ENCODE measurements at places on chromosomes 3 and 15.
A peak's percentile ranks its signal among the peaks of the same experiment; 100 is the strongest.

DNA sequence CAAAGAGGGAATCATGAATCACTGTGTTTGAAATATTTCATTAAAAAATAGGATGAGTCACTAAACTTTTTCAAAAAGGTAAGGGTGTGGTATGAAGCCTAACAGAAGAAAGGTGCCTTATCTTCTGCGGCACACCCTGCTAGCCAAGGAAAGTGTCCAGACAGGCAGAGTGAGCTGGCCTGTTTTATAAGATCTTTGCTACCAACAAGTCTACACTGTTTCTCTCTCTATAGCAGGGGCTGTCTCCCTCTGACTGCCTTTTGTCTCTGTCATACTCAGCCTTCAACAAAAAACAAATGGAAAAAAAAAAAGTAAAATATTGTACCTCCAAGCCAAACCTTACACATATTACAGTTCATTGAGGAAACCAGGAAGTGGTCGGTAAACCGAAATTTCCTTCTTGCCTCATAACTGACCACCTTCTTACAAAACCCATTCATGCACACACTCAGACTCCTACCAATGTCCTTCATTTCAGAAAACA, 9.1 kb downstream of the ZDHHC3 start:
- DNase-seq: no peak

GRCh38 chr3:176663837-176664831, 533.1 kb downstream of the TBL1XR1 start:
- peak; percentile 76 for DNase-seq

GRCh38 chr3:197023241-197023997, 6.2 kb downstream of the MELTF start:
- peak; percentile 75 for DNase-seq

- DNase-seq: no peak
Observed at GRCh38 chr15:63509955-63510940, 5.9 kb downstream of the USP3 start.

DNA sequence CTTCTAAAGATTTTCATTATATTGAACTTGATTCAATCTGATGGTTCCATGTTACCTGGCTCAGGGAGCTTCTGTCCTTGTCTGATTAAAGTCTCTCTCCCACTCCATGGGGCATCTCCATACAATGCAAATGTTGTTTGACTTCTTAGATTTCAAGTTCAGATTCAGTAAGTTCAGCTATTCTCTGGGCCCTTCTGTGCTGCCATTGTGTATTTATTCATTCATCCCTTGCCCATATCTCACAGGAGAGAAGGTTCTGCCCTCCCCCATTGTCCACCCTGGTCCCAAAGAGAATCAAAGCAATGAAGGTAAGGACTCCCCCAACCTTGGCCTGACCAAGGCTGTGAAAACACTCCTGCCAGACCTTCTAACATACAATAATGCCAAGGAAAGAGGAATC, 669.9 kb downstream of the MAGI1 start:
- DNase-seq: no peak

GRCh38 chr3:102181175-102181920, 253.5 kb upstream of the ZPLD1 start:
- DNase-seq: no peak

GRCh38 chr15:29571792-29572431, 250.4 kb downstream of the TJP1 start:
- DNase-seq: no peak

DNA sequence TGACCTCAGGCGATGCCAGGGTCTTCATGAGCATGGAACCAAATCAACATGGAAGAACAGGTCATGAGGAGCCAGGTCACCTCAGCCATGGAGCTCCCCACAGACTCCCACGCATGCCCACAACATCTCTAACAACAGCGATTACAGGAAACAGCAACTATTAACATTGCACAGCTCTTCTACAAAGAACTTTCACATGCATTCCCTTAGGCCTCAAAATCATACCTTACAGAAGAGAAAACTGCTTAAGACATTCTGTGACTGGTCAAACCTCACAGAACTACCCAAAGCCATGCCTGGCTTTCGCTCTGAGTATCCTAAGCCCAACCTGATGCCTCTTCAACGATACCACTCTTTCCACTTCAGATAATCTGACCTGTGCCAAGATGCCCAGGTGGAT, 117.8 kb downstream of the OXNAD1 start:
- DNase-seq: no peak

GRCh38 chr3:56926243-56926946, 124.6 kb upstream of the ARHGEF3 start:
- no peak for DNase-seq

DNA sequence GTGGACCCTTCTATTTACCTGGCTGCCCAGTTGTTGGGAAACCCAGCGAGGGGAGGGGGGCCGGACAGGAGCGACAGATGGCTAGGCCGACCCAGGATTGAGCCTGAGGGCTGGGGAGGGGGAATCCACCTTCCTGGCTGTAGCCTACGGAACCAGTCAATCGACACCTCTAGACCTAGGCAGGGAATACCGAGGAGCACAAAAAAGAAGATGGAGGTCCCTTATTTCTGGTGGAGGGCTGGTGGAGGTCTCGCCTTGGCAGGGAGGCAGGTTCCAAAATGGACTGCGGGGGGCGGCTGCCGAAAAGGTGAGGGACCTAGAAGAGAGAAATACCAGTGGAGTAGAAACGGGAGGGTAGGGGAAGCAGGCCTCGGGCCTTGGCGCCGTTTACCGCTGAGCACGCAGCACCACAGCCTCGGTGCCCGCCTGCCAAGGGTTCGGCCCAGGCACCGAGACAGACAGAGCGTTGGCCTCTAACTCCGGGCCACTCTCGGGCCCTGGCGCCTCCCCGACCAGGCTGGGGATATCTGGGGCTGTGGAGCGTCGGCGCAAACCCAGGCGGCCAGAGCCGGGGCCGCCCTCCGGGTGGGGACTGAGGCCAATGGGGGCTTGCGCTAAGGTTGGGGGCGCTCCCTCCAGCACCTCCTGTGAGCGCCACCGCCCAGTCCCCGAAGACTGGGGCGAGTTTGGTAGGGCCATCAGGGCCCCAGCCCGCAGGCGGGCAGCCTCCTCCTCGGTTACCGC, 1.6 kb downstream of the ANKRD63 start:
- no peak for DNase-seq

DNA sequence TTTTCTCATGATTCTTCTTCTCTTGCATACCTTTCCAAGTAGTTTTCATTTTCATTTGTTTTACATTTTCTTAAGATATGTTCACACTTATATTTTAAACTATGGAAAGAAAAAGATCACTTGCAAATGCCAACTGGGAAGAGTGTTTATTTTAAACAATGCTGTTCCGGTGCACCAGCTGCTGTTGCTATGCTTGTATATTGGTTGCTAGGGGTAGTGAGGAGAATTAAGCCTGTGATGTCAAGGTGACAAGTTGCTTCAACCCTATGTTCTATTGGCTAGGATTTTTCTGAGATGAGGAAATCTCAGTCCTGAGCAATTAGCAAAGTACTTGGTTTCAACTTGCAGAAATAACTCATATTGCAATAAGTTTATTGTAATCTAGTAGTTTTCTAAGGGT, 500.1 kb downstream of the MFSD1 start:
- no peak for DNase-seq

GRCh38 chr15:41879321-41879845, 14.5 kb downstream of the SPTBN5 start:
- no peak for DNase-seq

DNA sequence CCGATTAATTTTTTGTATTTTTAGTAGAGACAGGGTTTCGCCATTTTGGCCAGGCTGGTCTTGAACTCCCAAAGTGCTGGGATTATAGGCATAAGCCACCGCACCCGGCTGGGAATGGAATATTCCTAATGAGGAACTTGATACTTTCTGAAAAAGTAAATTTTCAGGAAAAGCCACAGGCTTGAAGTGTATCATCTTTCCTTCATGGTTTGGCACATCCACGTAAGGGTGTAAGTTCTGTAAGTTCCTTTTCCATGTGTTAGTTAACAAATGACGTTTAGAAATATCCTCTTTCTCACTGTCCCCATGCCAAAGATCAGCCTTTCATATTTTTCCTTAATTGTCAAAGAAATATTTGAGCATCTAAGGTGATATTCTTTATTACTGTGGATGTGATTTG, 24.9 kb downstream of the TMEM45A start:
- DNase-seq: no peak

DNA sequence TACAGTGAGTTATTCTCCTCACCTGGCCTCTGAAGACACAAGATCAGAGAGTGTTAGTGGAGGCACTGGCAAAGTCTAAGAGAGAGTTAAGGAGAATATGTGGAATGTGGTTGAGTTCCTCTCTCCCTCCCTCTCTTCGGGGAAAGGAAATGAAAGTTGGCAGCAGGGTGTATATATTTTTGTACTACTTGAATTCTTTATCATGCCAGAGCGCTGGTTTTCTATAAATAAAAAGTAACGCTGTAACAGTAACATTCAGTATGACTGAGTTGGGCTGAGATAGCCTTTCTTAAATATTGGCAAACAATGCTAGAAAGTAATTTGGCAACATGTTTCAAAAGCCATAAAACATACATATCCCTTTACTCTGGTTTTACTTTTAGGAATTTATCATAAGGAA, 77.5 kb upstream of the TNFAIP8L3 start:
- DNase-seq: no peak

DNA sequence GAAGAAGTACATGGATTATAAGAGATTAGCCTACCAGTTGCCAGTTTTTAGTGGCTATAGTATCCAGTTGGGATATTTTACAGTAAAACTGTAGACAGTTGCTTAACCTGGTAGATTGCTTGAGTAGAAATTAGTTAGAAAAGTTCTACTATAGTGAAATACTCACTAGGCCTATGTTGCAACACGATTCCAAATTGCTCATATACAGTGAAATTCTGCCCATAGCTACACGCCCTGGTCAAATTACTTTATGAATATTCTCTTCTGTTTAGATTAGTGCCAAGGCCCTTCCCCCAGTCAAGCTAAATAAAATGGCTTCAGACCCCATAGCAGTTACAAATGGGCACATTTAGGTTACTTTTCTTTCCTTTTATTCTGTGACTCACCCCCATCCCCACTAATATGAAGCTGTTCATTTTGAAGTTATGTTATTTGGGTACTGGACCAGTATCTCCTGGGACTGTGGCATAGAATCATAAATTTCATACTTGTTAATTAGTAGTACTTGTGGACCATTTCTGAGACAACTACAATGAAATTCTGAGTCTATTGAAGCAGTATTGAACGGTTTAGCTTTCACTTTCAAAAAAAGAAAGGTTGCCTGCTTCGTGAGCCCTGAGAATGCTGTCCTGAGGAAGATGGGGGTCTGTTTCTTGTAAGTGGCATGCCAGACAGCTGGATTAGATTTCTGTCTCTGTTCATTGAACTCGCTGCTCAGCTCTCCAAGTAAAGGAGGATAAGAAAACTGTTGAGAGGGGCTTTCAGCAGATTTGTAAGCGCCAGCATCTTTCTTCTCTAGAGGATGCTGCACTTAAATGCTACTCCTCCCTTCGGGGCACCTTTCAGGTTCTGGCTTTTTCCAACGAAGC, 65.8 kb upstream of the CFAP20DC start:
- DNase-seq: no peak

GRCh38 chr15:34362047-34362773, 4.8 kb downstream of the LPCAT4 start:
- DNase-seq: no peak

- no peak for DNase-seq
Observed at GRCh38 chr15:67174864-67175573, 79.4 kb downstream of the AAGAB start.

DNA sequence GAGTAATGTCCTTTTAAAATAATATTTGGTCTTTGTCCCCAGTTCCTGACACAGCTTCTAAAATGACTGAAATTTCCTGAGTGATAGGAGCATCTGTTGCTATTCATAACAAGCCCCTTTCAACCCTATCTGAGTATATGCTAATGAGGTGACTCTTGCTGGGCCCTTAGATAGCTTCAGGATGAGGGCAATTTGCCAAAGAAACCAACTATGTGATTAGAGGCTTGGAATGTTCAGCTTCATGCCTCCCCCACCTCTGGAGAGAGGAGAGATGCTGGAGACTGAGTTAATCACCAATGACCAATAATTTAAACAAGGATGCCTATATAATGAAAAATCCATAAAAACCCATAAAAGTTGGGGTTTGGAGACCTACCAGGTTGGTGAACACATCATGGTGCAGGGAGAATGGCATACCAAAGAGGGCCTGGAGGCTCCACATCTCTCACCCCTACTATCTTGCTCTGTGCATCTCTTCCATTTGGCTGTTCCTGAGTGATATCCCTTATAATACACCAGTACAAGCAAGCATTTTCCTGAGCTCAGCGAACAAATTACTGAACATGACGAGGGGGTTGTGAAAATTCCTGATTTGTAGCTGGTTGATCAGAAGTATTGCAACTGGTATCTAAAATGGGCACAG, 189.2 kb downstream of the ECT2 start:
- DNase-seq: no peak

GRCh38 chr15:80579611-80580010, 115.5 kb upstream of the ABHD17C start:
- no peak for DNase-seq

DNA sequence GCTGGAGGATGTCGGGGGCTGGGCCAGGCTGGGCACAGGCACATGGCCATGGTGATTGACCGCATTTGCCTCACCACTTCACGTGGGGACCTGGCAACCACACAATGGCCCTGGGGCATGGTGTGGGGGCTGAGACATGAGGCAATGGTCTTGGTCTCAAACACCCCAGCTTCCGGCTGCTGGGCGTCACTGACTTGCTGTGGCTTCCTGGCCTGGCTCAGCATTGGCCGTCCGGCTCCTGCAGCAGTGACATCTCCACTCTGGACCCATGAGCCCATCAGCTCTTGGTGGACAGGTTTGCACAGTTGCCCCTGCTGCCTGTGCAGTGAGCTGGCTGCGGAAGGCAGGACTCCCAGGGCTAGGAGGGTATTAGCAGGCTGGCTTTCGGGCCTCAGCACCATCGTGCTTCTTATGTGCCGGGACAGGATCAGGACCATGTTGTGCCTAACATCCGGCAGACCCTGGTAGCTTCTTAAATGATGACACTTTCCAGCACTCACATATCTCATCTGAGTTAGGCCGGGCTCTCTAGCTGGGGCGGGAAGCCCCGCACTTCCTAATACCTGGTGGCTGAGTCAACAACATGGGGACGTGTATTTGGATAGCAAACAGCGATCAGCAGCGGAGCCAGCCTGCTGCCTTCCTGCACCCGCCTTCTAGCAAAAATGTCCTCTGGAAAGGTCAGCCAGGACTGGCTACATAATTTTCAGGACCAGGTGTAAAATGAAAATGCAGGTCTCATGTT, 34.1 kb downstream of the ZNF710 start:
- no peak for DNase-seq

- no peak for DNase-seq
Observed at GRCh38 chr3:182603501-182603900, 189.8 kb upstream of the ATP11B start.

- peak; percentile 92 for DNase-seq
Observed at GRCh38 chr3:177597311-177598096, 400.2 kb upstream of the TBL1XR1 start.

DNA sequence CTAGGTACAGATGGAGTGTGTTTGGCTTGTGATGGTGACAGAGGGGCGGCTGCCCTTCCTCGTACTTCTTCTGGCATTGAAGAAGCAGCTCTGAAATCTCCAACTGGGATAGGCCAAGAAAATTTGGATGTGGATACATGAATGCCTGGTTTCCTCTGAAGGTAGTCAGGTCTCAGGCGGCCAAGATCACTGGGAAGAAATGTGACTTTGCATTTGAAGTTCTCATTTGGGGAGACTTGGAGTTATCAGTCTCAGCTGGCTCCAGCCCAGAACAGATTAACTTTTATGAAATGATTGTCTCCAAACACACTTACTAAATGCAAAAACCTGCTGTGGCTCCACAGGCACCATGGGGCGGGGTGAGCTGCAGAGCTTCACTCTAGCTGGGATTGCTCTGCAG, 215.9 kb downstream of the THSD4 start:
- no peak for DNase-seq

GRCh38 chr3:12194209-12194608, 35.5 kb upstream of the TIMP4 start:
- DNase-seq: no peak

- no peak for DNase-seq
Observed at GRCh38 chr3:53588122-53588521, 93.7 kb downstream of the CACNA1D start.
